ENCODE measurements at places on chromosomes 4 and X.
A peak's percentile ranks its signal among the peaks of the same experiment; 100 is the strongest.

DNA sequence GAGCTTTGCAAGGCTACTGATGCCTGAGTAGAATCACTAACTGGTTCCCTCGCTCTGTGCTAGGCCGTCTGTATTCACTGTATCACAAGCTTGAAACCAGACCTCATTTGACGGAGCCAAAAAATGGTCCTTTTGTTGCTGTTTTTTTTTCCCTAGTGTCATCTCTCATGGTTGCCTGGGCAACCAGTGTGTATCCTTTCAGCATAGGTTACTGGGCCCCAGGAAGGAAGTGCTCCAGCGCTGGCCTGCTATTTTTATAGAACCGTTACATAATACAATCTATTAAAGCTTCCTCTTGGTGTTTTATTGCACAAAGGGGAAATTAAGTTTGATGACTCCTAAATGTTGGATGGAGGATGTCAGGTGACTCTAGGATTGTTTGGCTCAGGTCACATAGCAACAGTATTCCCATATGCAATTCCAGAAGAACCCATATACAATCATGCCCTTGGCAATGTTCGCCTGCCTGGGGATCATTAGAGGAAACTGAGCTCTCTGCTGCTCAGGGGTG, 220.4 kb downstream of the SPRY1 start:
- peak; percentile 52 for DNase-seq

GRCh38 chrX:70049925-70050324, at the start of gene AWAT2:
AWAT2 (minus strand) TSS chrX:70049938; CDS start chrX:70049932, 6 bp downstream.
- no peak for DNase-seq

DNA sequence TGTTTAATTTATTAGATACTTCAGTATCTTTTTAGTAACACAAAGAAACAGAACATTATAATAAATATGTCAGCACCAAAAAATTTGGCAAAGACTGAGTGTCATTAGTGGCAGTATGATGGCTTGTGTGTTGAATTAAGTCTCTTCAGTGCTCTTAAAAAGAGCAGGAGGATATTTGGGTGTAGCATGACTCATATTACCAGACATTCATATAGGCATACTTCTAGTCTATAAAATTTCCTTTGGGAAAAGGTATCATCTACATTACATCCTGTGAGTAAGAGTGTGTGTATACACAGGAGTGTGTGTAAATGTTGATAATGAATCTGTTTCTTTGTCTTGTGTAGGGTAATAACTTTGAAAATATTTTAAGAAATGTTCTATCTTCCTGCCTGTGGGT, 135.7 kb downstream of the CNKSR2 start:
- DNase-seq: no peak

GRCh38 chr4:163991298-163991865, 496.9 kb downstream of the TMA16 start:
- no peak for DNase-seq

DNA sequence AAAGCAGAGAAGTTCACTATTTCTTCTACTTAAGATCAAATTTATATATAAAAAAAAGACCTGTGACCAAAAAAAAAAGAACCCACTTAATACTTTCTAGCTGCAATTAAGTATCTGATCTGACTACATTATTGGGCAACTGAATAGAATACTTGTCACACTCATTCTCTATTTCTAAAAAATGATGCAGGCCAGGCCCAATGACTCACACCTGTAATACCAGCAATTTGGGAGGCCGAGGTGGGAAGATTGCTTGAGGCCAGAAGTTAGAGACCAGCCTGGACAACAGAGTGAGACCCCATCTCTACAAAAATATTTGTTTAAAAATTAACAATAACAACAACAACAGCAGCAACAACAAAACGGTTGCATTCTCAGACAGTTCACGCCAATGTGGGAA, 108.8 kb upstream of the BMP2K start:
- no peak for DNase-seq

GRCh38 chrX:5852941-5853340, 375.7 kb downstream of the NLGN4X start:
- DNase-seq: no peak

- no peak for DNase-seq
These were observed 35.8 kb downstream of the GPR82 start for GRCh38 chrX:41759817-41760216.

DNA sequence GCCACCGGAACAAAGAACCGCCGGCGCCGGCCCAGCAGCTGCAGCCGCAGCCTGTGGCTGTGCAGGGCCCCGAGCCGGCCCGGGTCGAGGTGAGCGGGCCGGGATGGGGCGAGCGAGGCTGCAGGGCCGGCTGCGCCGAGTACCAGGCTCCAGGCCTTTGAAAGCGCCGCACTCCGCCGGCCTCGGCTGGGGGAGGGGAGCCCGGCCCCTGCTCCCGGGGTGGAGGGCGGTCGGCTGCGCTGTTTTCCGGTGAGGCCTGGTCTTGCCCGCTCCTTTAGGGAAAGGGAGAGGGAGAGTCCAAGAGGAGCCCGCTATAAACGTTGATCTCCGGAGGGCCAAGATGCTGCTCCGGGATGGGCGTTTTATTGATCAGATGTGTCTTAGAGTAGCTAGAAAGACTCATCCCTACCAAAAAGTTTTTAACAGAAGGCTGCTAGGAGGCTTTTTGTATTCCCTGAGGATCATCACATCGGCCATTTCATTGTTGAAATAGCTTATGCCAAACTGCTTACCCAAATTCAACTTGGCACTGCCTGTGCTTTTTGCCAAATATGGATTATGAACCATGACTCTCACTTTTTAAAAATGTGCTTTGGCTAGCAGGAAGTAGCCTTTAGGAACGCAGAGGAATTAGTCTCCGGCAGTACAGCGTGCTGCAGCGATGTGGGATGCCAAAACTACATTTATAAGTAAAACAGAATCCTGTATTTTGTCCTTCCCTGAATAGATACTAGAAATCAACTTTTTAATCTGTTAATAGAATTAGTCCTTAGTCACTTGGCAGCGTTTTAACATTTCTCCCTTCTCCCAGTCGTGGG, 760 bp downstream of the TMEM165 start:
- peak; percentile 31 for DNase-seq

DNA sequence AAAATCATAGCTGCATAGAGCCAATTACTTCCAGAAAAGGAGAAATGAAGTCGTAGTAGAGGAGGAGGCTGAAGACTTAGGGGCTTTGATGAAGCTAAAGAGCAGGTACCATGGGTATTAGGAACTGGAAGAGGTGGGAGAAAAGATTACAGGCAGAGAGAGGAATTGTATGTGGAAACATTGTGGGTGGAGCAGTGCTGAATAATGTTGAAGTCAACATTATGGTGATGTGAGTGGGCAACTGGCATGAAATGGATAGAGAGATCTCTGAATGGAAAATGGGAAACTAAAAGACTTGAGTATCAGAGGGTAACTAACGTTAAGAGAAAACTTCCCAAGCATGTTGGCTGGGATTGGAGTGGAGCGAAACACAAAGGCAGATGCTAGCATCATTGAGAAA, 92.5 kb downstream of the AREG start:
- no peak for DNase-seq

DNA sequence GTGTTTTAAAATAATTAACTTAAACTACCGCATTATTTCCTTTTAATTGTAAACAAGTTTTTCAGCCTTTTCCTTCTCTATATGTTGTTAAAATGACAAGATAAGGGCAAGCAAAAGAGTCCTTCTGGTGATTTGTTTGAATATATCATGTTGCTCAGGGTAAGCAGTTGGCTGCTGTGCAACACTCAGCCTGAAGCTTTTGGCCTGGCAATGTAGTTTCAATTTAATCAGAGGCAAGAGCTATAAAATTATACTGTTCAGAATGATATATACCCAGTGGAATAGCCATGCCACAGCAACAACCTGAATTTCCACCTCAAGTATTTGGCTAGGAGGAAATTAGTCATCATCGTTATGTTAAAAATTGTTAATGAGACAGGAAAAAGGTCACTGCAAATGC, 53.4 kb downstream of the GRXCR1 start:
- DNase-seq: no peak

DNA sequence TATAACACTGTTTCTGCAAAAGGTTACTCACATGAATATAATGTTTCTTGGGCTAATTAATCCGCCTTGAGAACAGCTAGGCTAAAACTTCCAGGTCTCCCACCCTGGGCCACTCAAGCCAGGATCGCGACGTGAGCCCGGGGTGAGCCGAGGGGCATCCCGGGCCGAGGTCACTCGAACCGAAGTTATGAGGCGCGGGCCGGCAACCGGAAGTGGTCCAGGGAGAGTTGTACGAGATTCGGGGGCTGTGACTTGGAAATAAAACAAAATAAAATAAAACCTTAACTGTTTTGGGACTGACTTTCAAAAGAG, 317 bp downstream of the CMC4 start:
- no peak for DNase-seq

- no peak for DNase-seq
These were observed 54.8 kb downstream of the ZFX start for GRCh38 chrX:24204331-24204730.

GRCh38 chr4:125489952-125490690, 175.4 kb downstream of the FAT4 start:
- no peak for DNase-seq

GRCh38 chrX:123184866-123185276, 793 bp downstream of the GRIA3 start:
- peak; percentile 32 for DNase-seq

GRCh38 chr4:149370785-149371420, 444.7 kb downstream of the IQCM start:
- peak; percentile 3 for DNase-seq

DNA sequence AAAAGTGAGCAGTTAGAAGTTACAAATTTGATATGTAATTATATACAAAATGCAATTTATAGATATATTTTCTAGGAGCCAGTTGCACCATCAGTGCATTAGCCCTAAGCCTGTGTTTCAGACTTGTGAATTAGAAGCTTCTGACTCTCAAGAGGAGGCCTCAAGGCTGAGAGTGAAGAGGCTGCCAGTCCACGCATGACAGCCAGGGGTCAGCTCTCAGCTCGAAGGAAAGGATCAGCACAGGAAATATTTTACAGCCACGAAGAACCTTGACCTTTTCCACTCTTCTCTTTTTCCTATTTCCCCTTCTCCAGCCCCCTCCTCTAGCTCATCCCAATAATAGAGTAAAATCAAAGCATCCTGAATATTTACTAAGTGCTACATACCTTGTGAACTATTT, 642.4 kb downstream of the TRIML1 start:
- no peak for DNase-seq

DNA sequence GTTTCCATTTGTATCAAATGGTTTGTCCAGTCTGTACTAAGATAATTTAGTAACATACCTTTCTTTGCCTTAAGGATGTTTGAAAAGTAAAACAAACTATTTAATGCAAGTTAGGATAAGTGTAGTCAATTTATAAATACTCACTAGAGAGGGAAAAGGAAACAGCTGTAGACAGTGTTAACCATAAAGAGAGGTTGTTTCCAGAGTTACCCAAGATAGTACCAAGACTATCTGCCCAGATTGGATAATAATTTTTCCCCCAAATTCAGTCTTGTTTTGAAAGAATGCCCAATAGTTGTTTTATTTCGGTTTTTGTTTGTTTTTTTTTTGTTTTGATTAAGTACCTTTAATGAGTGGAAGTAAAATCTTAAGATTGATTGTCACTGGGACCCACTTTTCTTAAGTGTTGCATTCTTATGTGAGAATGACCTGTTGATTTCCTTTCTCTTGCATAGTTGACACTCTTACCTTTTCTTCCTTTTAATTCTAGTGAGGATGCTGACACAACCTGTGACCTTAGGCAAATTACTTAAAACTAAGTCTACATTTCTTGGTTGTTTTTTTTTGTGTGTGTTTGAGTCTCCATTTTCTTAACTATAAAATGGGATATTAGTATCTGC, 12.8 kb downstream of the AFF1 start:
- no peak for DNase-seq

DNA sequence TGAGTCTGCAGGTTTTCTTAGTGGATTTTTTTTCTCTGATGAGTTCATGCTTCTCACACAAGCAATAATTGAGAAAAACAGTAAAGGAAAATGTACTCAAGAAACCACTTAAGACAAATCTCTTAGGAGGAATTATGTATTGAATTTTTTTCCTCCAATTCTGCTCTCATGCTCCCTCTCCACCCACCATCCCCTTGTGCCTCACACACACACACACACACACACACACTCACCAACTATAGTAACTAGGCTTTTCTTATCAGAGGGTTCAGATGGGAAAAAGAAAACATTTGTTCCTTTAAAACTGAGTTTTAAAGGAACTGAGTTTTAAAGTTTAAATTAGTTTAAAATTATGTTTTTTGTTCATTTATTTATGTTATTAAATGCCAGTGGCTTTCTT, 47.0 kb upstream of the ANXA10 start:
- no peak for DNase-seq

- no peak for DNase-seq
These were observed 73.5 kb downstream of the PPP1R2C start for GRCh38 chrX:42704454-42704853.

GRCh38 chrX:154138857-154139256, 5.2 kb upstream of the OPN1LW start:
- DNase-seq: no peak

- no peak for DNase-seq
These were observed 334.2 kb downstream of the TENM3 start for GRCh38 chr4:182577411-182577810.

DNA sequence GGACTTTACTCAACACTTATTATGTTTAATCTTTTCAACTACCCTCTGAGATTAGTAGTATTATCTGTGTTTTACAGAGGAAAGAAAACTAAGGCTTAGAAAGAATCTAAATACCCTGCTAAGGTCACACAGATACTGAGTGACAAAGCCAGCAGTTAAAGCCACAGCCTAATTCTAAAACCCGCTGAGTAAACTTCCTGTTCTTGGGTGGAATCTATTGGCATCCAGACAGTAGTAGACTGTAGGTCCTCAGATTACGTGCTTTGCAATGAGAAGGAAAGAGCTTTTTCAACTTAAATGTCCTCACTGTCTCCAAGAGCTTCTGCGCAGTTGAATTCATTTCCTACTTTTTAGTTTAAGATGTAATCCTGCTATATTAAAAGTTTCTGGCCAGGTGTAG, 126.0 kb downstream of the TENM3 start:
- DNase-seq: no peak

DNA sequence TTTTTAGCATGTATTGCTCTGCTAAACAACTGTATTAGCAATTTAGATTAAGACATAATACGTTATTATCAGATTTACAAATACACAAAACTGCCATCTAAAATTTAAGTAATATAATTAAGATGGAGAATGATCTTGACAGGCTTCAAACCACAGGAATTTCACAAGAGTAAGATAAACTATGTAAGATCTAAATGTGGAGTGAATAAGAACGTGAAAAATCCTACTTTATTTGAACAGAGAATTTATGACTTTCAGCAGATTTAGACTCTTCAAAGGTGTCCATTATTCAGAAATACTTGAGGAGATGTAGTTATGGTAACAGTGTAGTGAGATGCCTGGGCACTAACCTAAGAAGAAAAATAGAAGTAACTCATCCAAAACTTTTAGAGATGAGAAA, 73.2 kb downstream of the SLC4A4 start:
- no peak for DNase-seq

GRCh38 chr4:165152527-165152926, 39.9 kb upstream of the TMEM192 start:
- no peak for DNase-seq

DNA sequence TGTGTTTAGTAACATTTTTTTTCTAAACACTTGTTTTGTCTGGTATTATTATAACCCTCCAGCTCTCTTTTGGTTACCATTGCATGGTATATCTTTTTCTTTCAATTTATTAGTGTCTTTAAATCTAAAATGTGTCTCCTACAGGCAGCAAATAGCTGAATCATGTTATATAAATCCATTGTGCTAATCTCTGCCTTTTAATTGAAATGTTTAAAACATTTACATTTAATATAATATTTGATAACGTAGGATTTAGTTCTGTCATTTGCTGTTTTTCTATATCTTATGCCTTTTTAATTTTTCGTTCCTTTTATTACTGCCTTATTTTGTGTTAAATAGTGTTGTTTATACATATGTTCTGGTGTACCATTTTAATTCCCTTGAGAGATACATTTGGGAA, 17.1 kb upstream of the CCDC110 start:
- no peak for DNase-seq

Measured in head of caudate nucleus (tissue), 42 donors.